B cell (primary cell): ENCODE measurements at places on chromosomes 11 and 22. TPM values are rescaled to one million over a fixed set of nuclear protein-coding genes. Genes with fewer than 3 reads are reported as not detected.

GRCh38 chr11:32259641-32260081, 168.8 kb downstream of the RCN1 start:
- DNase-seq: no peak

DNA sequence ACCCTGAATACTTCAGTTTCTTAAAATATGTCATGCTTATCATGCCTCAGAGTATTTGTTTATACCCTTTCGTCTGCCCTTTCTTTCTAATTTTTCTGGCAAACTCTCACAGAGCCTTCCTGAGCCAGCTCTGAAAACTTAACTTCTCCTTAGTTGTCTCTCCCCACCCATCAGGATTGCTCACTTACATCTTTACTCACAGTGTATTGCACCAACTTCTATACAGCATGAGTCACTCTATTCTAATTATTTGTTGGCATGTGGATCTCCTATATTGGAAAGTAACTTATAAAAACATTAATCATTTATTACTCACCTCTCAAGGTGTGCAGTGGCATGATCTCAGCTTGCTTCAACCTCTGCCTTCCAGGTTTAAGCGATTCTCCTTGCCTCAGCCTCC, 114.9 kb downstream of the FANCF start:
- DNase-seq: no peak

DNA sequence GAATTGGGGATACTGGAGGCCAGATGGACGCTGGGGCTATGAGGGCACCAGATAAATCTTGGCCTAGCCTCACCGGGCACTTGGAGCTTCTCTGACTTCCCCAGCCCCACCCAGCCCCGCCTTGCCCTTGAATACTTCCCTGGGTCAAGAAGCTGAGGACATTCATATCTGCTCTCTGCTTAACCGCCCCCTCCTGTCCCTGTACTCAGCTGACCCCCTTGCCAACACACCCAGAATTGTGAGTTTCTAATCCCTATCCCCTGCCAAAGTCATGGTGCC, 22.0 kb downstream of the FADS3 start:
- DNase-seq: no peak

DNA sequence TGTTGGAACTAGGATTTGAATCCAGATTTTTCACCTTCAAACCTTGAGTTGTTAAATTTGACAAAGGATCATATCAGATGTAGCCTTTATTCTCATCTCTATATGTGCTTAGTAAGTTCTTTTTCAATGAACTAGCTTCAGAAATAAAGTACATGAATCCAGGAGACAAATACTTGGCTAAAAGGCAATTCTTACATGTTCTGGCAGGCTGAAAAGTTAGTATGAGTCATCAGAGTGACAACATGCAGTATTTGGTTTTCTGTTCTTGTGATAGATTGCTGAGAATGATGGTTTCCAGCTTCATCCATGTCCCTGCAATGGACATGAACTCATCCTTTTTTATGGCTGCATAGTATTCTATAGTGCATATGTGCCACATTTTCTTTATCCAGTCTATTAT, 40.4 kb downstream of the BBOX1 start:
- no peak for DNase-seq

KCNJ4 gene
- not detected in 2 replicates for total RNA-seq

OR5B21 gene
- 0.74 and 1.5 TPM in 2 replicates for total RNA-seq

DNA sequence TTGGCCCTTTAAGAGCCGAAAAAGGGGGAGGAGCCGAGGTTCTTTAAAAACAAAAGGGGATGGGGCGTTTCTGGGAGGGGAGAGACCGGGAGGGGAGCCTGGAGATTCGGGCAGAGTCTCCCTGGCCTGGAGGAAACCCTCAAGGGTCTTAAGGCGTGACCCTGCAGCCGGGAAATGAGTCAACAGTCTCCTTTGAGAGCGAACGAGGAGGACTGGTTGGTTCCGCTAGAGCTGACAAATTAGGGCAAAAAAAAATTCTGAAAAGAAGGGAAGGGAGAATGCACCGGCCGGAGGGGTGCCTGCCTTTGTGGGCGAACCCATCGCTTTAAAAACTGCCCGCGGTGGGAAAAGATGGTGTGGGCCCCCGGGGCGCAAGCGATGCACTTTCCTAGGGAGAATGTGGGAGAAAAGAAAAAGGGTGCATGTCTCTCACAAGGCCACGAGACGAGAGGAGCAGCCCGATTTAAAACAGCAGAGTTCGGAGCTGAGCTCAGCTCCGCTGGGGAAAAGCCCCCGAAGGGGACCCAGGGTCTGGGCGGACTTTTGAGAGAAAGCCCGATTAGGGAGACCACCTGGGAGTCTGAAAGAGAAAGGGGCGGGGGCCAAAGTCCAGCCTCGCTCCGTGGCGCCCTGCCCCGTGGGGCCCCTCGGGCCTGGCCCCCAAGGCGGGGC, 874 bp downstream of the ZFTA start:
- peak; percentile 59 for DNase-seq

DNA sequence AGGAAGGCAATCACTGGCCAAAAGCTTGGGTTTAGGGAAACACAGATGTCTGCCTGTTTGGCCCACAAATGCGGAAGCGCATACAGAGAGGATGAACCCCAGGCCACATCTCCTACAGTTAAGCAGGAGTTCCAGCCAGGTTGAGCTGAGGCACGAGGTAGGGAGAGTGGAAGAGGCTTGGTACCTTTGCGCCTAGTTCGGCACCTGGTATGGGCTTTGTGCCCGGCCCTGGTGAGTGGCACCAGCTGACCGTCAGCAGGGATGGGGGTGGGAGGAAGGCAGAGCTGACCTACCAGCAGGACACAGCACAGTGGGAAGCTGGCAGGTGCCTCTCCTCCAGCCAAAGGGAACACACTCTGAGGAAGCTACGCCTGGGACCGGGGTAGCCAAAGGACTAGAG, 57.6 kb downstream of the KCNC1 start:
- no peak for DNase-seq

DNA sequence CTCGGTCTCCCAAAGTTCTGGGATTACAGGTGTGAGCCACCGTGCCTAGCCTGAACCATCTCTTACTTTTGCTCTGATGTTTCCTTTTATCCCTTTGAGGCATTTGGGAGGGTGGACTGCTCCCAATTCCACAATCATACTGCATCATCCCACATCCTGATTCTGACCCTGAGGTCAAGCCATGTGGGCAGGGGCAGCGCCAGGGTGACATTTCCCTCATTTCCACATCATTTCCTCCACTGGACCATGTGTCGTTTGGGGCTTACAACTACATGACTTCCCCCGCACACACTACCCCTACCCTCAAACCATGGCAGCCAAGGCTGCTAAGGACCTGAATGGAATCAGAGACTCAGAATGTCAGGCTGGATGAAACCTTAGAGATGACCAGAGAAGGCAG, 26.4 kb upstream of the ZBTB16 start:
- DNase-seq: no peak

DNA sequence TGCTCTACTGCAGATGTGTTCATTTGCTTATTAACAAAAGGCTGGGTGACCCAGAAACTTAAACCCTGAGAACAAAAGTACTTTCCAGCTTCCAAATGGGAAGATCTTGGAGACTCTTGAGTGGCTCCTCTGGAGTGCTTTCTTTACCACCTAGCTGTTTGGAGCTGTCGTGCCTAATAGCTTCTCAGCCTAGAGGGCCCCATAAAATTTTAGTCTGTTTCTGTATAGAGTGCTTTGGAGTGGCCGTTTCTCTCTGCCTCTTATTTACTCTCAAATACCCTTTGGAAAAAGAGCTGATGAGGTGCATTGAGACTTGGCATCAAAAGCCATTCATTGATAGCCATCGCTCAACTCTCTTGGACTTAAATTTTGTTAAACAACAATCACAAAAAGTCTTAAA, 50.7 kb downstream of the ZNRF3 start:
- DNase-seq: no peak

DNA sequence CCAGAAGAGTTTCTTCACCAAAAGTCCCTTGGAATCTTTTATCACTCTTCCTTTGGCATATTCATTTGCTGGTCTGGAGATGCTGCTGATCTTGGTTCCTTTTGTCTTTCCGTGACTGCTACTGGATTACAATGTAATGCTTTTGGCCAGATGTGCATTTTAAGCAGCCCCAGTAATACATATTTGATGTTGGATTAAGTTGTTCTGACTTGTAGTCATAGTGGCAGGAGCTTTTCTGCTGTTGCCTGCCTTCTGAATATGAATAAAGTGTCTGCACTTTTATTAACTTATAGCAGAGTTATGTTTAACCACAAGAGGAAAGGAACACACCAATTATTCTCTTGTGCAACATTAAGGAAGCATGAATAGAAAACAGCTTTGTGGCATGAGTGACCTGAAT, 360.0 kb upstream of the DDI1 start:
- no peak for DNase-seq

DNA sequence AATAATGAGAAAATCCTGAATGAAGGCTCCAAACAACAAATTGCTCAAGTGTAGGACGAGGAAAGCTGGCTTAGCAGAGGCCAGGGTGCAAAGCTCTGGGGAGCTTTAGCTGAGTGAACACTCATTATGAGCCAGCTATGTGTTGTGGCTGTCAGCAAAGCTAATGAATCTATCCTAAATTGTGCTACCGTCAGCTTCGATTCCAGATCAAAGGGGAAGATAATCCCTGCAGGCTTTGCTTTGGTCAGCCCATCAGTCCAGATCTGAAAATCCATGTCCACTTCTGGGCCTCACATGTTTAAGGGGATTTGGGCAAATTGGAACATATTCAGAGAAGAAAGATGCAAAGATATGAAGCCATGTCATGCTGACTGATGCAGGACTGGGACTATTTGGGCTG, 180.9 kb upstream of the ZBED5 start:
- DNase-seq: no peak

- DNase-seq: no peak
Observed at GRCh38 chr11:28649922-28650321, 541.7 kb downstream of the METTL15 start.
